ENCODE measurements at places on chromosomes 2 and 18.

- DNase-seq, result no peak
Observed at GRCh38 chr18:13635046-13635445, 91.3 kb downstream of the FAM210A start.

DNA sequence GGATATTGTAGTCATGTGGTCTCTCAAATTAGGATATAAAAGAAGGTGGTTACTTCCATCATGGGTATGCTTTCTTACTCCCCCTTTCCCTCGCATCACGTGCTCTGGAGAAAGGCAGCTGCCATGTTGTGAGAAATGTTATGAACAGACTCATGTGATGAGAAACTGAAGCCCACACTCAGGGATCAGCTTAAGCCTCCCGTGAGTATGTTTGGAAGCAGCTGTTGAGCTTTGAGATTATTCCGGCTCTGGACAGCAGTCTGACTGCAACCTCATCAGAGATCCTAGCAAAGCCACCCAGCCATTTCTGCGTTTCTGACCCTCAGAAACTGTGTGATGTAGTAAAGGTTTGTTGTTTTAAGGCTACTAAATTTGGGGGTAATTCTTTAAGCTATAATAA is 700.1 kb downstream of the ADCYAP1 start:
- DNase-seq, result no peak

- DNase-seq, result no peak
Observed at GRCh38 chr2:229562472-229563127, 151.8 kb downstream of the DNER start.

GRCh38 chr2:160836755-160837154 is 323.5 kb upstream of the TANK start:
- DNase-seq, result no peak

GRCh38 chr18:62663731-62664336 is 51.5 kb upstream of the PHLPP1 start:
- DNase-seq, result no peak

DNA sequence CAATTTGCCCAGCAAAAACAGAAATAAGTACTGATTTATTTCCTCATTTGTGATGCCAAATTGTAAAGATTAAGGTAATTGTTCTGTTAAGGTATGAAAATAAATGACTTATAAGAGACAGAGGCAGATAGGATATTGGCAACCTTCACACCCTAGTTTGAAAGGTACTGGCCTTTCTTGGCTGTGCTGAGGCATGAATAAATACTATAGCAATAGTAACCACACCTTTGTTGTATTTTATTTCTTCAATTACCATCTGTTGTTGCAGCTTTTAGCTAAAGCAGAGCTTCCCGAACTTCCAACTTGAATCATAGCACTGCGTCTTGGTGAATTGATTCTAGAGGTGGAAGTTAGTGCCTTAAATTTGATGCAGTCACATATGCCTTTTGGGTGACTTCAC is 55.9 kb downstream of the FMNL2 start:
- DNase-seq, result no peak

DNA sequence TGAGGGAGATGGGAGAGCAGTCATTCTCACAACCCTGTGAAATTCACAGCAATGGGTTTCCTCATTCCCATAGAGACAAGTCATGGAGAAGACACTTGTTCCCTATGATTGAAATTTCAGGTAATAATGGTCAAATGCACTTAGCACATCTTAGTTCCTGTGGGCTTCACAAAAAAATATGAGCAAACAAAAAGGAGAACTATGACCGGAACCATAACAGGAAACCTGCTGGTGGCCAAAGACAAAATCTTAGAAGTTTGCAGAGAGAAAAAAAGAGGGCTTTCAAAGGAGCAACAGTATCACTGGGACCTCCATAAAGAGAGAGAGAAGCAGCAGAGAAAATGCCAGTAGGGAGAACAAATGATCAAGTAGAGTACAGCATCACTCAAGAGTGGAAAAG is 138.9 kb upstream of the APCDD1 start:
- no peak for DNase-seq

DNA sequence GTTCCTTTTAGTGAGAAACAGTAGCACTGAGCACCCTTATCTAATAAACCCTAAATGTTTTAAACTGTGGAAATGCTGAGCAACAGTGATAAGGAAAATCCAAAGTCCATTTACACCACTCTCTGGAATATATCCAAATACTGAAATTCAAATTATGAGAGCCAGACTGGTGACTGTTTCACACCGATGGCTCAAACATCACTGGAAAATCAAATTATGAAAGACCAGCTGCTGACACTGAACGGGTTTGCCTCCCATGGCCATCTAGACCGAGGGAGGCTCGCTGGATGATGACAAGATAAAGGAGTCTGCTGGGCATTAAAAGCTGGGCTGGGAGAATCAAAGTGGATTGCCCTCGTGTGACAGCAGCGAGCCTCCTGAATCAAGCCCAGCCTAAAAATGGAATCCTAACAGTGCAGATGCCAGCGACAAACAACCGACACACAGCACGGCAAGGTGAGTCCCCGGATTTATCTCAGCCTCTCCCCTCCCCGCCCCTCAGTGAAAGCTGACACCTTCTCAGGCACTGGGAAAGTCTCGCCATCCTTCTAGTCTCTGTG is 30.3 kb downstream of the SERPINE2 start:
- no peak for DNase-seq

DNA sequence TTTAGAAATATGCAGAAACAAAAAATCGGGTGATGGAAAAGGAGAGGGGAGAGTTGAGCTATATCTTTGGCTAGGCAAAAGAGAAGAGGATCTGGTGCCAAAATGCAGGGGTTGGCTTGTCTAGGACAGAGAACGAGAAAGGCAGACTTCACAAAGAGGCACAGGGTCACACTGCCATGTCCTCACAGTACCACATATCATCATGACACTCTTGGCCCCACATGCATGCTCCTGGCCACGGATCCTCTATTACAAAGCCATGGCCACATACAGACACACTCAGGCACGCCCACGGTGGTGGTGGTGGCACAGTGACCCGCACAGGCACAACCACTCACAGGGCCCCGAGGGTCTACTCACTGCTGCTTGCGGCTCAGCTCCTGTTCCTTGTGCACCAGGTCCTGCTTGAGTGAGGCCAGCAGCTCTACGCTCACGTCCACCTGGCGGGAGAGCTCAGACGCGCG is 15.9 kb downstream of the FBXO41 start:
- no peak for DNase-seq

DNA sequence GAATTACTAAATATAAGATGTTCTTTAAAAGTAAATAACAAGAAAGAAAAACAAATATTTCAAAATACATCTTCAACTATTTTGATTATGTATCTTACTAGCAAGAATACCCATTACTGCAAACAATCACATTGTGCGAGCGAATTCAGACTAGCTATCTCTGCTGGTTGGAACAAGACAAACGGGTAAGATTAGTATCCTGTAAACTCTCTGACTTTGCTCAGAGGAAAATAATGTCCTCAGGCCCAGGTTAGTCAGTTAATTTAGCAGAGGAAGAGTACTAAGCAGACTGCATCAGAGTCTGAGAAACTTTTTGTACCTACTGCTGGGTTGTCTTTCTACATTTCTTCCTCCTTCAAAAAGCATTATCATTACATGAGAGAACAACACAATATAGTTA is 50.4 kb upstream of the MCM6 start:
- no peak for DNase-seq

DNA sequence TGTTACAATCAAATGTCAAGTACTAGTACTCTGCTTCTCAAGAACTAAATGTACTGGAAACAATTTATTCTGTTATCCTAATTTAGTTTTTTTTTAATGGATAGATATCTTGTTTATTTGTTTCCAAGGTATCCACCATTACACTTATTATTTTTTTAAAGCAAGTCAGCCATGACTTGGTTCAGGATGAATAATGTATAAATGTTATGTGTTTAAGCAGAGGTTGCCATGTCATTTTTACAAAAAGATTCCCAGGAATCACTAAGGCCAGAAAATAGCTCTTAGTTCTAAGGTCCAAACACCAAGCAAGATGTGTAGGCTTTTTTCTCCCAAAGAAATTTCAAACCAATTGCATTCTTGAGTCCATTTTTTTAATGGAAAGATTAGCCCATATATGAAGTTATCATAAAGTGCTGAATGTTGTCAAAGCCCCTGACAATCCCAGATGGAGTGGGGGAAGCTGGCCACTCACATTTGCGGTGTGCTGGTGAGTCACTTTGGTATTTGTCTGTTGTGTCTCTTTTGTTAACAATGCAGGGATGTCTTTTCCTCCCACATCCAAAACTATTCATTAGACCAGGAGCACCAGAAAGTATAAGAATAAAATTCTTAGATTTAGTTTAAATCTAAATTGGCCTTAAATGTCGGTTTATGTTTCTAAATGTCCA is 158.9 kb downstream of the COL6A3 start:
- DNase-seq, result no peak

All from stimulated activated CD4-positive, alpha-beta T cell treated with anti-CD3 and anti-CD28 coated beads, Interleukin-15, amount 100 ng/mL, for 48 hours (primary cell).